ENCODE measurements at places on chromosomes 5 and 9.

- DNase-seq = no peak
Observed at GRCh38 chr5:154071799-154072413, 33.1 kb downstream of the MFAP3 start.

- DNase-seq = no peak
Observed at GRCh38 chr5:141343242-141343952, at the start of gene PCDHGA3. Gene PCDHGA3 (plus strand): TSS chr5:141343829. CDS start chr5:141344034, 205 bp downstream.

GRCh38 chr5:66779528-66779927 is 183.3 kb downstream of the MAST4 start:
- no peak for DNase-seq

GRCh38 chr5:7745882-7746610 is 104.9 kb downstream of the CFAP90 start:
- DNase-seq = no peak

- no peak for DNase-seq
Observed at GRCh38 chr9:89661391-89661949, 56.7 kb downstream of the GADD45G start.

- no peak for DNase-seq
Observed at GRCh38 chr5:52491818-52492217, 295.9 kb upstream of the ITGA1 start.

DNA sequence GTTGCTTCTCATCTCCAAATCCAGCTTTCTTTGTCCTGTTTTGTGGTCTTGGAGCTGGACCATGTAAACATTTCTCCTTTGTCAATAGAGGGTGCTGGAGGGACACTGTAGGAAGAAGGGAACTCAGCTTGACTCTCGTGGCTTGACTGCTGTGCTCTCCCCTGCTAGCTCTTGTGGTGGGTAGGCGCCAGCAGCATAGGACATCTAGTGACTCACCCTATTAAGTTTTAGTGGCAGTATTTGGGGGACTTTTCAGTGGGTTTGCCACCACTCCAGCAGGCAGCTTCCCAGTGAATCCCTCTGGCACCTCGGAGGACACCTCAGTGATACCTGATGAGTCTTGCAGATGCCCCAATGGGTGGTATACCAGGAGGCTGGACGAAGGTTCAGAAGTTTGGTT is 97.8 kb downstream of the TSSK1B start:
- no peak for DNase-seq

GRCh38 chr5:76717222-76718083 is 1.5 kb downstream of the F2R start:
- DNase-seq = no peak

DNA sequence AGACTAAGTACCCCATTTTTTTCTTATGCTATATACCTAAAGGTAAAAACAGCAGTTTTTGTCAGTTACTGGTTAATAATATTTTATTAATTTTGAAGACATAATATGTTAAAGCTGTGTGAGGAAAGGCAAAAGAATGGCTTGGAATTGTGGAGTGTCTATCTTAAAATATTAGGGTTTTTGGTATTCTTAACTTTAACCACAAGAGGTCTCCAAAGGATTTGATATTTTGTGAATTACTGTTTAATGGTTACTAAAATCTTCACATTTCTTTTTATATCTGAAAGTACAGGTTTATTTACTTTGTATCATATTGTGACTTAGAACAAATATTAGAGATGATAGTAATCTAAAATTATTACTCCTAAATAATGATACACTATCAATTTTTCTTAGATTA is 32.0 kb upstream of the DHFR start:
- DNase-seq = no peak

DNA sequence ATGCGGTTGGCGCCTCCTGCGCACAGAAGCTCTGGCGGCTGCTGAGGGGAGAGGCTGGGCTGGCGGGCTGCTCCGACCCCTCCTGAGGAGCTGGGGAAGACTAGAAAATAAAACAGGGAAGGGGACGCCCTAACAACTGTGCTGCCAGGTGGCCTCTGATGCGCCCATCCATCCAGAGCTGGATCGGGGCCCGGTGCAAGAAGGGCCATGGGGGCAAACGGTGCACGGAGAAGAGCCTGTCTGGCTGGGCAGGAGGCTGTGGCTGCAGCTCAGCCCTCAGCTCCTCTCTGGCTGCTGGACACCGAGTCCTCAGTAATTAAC is 21.0 kb upstream of the MRNIP start:
- DNase-seq = no peak

DNA sequence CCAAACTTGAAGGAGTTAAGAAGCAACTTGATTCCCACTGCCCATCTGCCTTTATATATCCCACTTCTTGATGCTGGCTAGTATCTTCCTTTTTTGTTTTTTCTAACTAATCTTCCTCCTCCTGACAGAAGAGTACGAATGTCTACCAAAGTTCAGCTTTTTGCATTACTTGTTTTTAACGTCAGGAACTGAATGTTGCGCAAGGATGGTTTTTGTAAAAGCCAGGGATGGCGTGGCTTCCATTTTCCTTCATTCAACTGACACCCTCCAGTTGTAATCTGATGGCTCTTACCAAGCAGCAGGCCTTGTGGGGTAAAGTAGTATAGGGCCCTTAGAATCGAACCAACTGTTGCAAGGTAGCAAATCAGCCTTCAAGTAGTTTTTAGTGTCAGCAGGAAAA is 70.8 kb upstream of the GPR151 start:
- DNase-seq = no peak

- DNase-seq = no peak
Observed at GRCh38 chr9:11542781-11543180, 930.0 kb upstream of the PTPRD start.

DNA sequence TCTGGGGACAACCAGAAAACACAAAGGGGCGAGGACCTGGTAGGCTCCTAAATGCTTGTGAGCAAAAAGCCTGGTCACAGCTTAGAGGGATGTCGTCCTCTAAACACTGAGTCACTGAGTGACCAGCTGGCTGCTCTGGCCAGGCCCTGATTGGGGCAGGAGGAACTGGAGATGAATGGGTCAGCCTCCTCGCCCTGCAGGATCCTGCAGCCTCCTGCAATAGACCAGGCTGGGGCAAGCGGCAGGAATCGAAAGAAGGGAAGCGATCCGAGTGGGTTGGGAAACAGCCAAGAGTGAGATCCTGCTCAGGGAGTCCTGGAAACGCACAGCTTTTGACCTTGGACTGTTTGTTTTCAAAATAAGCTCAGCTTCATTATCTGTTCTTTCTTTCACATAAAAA is 34.1 kb upstream of the MSX2 start:
- no peak for DNase-seq

DNA sequence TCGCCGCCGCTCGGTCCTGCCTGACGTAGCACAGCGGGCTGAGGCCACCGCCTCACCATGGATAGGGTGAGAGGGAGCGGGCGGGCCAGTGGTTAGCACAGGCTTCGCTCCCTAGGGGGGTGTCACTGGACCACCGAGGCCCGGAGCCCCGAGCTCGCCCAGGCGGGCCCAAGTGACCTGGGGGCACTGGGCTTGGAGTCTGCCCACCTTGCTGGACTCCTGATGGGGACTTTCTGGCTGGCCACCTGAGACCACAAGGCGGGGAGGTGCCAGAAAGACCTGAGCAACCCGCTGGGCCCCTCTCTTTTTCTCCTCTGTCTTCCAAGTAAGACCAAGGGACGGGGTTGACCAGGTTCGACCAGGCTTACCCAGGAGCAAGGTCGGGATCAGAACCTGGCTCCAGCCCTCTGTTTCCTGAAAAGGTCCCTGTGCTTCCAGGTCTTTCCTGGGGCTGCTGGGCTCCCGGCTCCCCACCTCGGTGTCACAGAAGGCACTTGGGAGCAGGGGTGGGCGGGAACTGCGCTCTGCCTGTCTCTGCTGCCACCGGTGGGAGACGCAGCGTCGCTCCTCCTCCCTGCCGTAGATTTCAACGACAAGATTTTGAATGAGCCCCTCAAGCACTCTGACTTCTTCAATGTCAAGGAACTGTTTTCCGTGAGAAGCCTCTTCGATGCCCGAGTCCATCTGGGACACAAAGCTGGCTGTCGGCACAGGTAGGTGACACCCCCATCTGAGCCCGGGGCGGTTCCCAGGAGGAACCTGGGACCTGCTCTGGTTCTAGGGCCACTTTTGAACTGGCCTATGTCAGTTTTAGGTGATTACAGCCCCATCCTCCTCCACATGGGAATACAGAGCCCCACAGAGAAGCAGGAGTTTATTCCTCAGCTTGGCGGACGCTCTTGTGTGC is 1.0 kb downstream of the MRPS2 start:
- DNase-seq = peak; percentile 23

DNA sequence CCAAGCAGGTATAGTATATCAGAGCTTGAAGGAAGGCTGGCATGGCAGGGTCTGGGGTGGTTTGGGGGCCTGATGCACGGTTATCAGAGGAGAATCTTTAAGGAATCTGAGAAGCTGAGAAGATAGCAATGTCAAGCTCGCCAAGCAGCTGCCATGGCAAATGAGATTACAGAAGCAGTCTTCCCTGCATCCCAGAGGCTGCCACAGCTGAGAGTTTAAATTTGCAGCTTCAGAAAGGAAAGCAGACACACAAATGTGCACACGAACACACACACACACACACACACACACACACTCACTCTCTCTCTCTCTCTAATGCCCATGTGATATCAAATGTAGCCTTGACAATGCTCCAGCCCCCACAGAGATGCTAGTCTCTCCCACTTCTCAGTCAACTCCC is 79.0 kb upstream of the TNC start:
- no peak for DNase-seq

- peak; percentile 62 for DNase-seq
Observed at GRCh38 chr9:129886226-129887174, 51.2 kb downstream of the USP20 start.

GRCh38 chr5:150286820-150287219 is 2.8 kb downstream of the CAMK2A start:
- no peak for DNase-seq

DNA sequence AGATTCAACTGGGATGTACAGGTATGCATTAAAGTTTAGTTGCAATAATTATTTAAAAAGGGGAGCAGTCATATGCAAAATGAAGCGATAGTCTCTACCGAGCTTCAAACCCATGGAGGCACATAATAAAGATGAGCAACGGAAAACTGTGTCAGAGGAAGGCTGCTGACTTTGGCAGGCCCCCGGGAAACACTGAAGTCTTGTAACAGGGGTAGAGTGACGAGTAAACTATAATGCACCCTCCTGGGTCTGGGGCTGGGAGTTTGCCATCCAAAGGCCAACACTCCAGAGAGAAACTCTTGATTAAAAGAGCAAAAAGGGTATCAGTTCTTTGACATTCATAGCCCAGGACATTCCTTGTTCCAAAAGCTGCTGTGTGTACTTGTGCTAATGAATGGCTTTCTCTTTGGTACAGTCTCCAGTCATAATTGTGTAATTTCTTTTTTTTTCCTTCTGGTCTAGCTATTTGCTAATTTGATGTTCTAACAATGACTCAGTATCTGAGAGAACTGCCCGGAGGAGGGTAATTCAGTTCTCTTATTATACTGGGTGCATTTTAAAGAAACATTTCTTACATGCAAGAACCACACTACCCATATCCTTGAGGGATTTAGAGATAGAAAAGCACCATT is 59.2 kb downstream of the TNC start:
- no peak for DNase-seq

Measured in T-helper 1 cell (primary cell).